ENCODE measurements at places on chromosomes 12 and 14.

- DNase-seq: peak; percentile 90
Observed at GRCh38 chr14:32201193-32201815, 541 bp upstream of the RNU6-7 start.

DNA sequence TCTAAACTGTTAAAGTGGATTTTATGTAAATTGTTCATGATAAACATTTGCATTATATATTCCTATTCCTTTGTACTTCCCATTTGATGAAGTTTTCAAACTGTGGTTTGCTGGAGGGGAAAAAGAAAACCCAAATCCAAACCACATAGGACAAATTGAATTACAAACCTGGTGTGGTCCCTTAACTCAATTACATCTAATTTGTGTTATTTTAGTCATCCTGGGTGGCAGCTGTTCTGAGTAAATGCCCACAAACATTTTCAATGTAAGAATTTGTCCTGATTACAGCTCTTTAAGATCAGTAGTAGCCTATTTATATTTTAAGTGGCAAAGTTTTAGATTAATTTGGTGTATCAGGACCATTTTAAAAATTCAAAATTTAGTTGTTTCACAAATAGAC, 153.9 kb downstream of the RAD51B start:
- DNase-seq: no peak

- no peak for DNase-seq
Observed at GRCh38 chr12:89901319-89901718, 192.7 kb upstream of the ATP2B1 start.

- no peak for DNase-seq
Observed at GRCh38 chr12:29582146-29582545, 84.7 kb upstream of the OVCH1 start.

GRCh38 chr12:62899568-62900390, 35.2 kb downstream of the PPM1H start:
- no peak for DNase-seq

- DNase-seq: no peak
Observed at GRCh38 chr12:100797246-100797645, 2.7 kb downstream of the ANO4 start.

DNA sequence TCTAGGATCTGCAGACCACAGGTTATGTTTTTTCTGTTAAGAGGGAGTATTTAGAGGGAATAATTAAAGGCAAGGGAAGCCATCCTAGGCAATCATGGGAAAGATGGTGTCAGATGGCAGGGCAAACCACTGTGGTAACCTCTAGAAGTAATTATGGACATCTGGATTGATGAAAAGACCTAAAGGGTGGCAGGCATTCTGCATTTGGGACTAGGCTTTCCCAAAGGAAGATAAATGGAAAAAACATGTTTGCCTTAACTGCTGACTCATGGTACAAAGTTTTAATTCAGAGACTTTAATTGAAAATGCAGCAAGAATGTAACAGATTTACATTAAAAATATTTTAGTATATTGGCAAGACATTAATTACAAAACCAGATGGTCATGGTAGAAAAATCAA, 88.1 kb downstream of the TMEM30B start:
- DNase-seq: no peak

DNA sequence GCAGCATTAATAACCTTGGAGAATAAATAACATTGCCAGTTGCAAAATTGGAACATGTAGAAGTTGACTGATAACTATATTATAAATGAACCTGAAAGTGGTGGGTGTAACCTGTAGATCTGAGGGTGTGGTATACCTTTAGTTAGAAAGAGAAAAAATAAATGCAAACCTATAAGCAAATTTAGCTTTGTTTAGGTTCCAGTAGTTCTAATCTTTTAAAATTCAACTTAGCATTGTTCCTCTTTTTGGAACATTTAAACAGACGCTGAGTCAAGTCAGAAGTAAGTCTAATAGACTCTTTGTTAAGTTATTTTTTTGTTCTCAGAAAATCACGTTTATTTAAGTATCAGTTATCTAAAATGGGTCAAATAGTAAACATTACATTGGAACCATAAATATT, 120.0 kb downstream of the DNAI7 start:
- DNase-seq: no peak

DNA sequence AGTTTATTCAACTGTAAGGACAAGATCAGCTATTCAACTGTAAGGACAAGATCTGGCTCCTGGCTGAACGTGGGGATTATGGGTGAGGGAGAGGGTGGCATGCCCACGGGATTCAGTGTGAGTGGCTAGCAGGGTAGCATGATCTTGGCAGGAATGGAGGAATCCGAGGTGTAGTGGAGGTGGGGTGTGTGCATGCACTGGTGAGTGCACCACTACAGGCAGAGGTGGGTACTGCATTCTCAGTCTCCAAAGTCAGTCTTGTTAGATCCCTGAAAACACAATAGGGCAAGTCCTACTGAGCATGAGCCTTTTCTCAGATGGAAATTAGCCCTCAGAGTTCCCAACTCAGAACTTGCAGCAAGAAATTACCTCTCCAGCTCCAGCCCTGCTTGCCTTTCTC, 32.2 kb upstream of the DCD start:
- no peak for DNase-seq

GRCh38 chr14:78142998-78143397, 27.2 kb upstream of the NRXN3 start:
- DNase-seq: no peak

DNA sequence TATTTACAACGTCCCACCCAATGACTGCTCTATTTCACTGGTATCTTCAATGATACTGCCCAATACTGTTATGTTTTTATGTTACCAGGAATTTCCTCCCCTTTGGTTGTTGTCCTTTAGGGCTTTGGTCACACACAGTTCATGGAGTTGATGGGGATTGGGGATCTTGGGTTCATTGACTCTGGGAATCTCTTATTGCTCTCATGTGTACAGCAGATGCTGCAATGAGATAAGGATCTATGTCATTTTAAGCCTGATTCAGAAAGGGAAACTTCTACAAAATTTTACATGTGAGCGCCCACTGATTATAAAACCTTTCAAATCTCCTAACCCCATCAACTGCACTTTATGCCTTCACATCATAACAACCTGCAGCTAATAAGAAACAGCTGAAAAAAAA, 67.2 kb downstream of the FAR2 start:
- no peak for DNase-seq

DNA sequence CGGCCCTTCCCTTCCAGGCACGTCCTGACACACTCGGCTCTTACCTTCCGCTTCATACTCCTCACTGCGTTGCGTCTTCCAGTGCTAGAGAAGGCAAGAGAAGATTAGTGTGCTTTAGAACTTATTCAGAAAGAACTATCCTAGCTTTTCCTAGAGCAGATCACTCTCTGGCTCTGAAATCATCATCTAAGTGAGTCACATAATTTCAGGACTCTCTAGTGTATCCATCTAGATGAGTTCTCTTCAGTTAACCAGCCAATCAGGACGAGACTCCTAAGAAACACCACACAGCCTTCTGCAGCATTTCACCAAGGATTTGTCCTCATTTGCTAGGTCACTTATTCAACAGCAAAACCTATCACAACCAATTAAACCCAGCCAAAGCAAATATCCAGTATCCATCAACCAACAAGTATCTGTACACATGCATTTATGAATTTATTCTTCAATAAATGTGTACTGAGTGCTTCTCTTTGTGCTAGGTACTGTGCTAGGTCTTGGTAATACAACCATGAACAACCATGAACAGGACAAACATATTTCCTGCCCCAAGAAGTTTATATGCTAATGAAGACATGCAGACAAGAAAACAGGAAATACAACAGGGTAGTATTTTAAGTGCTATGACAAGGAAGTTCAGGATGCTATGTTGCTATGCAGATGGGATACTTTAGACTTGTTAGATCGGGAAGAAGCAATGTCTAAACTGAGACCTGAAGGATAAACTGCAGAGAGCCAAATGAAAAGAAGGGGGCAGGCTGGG, 52.1 kb downstream of the NIN start:
- no peak for DNase-seq

- no peak for DNase-seq
Observed at GRCh38 chr14:23861666-23862065, 91.9 kb upstream of the DHRS4 start.

- no peak for DNase-seq
Observed at GRCh38 chr14:99872786-99873440, 79.7 kb downstream of the EML1 start.

DNA sequence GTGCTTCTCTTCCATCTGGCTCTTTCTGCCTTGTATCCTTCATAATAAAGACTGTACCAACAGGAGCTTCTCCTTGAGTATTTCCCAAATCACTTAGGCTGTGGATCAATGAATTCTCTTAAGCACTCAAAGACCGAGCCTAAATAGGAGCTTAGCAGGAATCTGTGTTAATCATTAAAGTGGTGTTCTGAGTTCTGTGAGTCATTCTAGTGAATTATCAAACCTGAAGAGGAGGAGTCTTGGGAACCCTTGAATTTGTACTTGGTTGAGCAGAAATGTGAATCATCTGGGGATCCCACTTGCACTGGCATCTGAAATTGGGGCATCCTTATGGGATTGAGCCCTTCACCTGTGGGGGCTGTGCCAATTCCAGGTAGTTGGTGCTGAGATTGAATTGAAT, 946.2 kb downstream of the BCL11B start:
- no peak for DNase-seq

DNA sequence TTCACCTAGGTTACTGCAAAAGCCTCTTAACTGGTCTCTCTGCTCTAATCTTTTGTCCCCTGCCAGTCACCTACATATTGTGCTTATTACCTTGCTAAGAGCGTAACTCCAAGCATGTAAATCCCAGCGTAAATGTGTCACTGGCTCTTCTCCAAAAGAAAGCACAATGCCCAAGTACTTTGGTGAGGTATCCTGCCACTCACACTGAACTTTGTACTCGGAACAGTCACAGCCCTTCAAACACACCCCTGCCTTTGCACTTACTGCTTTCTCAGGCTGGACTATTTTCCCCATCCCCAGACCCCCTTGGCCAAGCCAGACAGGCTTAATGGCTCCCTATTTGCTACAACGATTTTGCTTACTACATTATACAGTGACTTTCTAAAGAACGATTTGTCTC, 31.7 kb downstream of the GALNT4 start:
- DNase-seq: no peak

GRCh38 chr14:23300687-23301223, 1.9 kb downstream of the PPP1R3E start:
- DNase-seq: no peak

DNA sequence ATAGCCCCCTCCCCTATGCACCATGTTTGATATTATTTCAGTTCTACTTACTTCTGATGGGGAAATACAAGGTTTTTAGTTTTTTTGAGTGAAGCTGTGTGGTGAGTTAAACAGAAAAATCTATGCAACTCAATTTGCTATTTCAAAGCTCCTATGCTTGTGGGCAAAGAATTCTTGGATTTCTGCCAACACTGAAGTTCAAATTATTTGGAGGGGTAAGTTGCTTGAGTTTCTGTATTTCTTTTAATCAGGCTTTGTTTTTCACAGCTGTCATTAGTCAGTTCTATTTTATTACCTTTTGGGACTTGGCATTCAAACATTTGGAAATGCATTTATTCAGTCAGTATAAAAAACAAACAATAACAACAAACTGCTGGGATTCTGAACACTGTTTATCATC, 407.5 kb upstream of the MGAT4C start:
- DNase-seq: no peak

GRCh38 chr12:3771853-3772252, 18.9 kb upstream of the CRACR2A start:
- no peak for DNase-seq

GRCh38 chr12:95224202-95225170, 6.9 kb downstream of the VEZT start:
- no peak for DNase-seq

DNA sequence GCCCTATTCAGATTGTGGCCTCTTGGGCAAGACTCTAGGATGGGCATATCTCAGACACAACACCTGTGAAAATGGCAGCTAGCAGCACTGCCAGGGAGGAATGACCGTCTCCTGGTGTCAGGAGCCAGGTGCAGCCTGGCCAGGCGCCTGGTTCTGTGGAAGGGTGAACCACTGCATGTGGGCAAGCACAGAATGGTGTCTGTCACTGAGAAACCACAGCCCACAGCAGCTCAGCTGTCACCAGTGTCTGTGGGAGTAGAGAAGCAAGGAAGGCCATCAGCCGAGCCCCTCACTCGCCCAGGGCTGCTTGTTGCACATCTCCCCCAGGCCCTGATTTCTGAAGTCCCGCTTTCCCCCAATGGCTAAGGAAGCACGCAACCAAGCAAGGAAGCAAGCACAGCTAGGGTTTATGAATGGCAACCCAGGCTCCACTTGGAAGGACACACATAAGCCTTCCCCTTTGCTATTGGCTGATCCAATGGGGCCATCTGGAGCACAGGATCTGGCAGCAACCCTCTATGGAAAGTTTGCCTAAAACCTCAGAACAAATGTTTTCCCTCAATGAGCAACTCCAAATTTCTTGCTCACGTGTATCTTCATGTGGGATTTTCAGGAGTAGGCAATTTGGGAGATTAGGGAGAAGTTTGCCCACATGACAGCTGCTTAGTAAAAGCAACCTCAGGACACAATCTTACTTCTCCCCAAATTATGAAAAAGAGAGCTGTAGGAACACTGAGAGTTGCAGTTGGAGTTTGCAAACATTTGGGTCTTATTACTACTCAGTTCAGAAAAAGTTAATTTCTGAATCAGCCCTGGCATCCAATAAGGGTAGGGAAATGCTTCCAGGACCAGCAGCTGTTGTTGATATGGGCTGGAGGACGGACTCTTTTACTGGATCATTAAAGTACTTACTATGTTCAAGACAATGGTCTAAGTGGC, 44.7 kb downstream of the GPHB5 start:
- no peak for DNase-seq

DNA sequence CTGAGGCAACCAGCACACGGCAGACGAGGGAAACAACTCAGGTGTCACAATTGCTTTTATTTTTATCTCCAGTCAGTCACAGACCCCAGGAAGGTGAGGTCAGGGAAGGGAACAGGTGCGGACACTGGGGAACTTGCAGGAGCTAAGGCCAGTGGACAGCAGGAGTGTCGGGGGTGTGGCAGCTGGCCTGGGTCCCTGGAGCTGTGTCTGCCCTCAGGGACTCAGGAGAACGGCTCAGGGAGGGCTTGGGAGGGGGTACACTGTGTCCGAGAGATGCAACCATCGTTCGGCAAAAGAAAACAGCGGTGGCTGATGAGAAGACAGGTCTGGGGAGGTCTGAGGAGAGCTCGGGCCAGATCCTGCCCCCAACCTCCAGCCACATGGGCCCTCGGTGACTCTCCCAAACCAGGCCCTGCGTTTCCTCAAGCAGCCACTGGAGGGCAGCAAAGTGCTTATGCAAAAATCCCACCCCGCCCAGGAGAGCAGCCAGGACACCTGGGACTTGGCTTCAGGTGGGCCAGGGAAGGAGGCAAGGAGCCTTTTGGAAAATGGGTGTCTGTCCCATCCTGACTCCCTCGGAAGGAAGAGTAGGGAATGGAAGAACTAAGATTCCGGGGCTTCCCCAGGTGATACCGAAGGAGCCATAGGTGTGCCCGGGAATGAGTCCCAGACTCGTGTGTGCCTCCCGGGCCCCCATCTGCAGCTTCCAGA, 24.1 kb upstream of the BCDIN3D start:
- peak; percentile 57 for DNase-seq

- DNase-seq: no peak
Observed at GRCh38 chr12:55847033-55847432, 4.3 kb upstream of the MMP19 start.

- no peak for DNase-seq
Observed at GRCh38 chr12:90030726-90031125, 322.1 kb upstream of the ATP2B1 start.

Measured in mesothelial cell of epicardium (in vitro differentiated cells).